ENCODE measurements at places on chromosomes 13 and 19.

- no peak for DNase-seq
Observed at GRCh38 chr19:16739546-16739945, 19.9 kb downstream of the NWD1 start.

DNA sequence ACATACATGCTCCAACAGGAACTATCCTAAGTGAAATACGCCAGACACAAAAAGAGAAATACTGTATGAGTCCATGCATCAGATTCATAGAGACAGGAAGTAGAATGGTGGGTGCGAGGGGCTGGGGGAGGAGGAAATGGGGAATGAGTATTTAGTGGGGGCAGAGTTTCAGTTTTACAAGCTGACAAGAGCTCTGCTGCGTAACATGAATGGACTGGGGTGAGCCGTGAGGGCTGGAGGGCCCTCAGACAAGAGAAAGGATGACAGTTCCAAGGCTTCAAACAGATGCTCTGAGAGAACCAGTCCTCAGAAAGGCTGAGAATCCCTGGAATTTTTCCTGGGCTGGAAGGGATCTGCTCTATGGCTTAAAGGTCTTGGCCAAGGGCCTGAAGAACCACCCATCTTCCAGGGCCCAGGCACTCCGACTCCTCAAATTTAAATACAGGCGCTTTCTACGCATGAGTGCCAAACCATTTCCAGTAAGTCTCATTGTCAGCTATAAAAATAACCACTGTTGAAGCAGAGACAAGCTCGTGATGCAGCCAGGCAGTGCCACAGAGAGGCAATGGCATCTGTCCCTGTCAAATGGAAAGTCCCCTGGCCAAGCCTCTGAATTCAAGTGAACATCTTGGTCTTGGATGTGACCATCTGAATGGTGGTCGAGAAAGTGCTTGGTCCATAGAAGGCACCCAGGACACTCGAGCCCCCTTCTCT lies 17.5 kb downstream of the KLF2 start:
- no peak for DNase-seq

DNA sequence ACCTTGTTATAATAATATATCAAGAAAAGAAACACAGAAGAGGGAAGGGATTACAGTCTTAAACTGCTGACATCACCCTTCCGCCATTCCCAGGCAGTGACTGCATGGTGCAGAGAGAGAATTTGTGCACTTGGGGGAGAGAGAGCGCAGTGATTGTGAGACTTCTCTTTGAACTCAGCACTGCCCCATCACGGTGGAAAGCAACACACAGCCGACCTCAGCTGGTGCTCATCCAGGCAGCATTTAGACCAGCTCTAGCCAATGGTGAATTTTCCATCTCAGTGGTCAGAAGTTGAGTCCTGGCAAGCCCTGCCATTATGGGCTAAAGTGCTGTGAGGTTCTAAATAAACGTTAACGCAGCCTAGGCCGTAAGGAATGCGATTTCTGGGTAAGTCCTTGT lies 1681.5 kb downstream of the EFNB2 start:
- no peak for DNase-seq

DNA sequence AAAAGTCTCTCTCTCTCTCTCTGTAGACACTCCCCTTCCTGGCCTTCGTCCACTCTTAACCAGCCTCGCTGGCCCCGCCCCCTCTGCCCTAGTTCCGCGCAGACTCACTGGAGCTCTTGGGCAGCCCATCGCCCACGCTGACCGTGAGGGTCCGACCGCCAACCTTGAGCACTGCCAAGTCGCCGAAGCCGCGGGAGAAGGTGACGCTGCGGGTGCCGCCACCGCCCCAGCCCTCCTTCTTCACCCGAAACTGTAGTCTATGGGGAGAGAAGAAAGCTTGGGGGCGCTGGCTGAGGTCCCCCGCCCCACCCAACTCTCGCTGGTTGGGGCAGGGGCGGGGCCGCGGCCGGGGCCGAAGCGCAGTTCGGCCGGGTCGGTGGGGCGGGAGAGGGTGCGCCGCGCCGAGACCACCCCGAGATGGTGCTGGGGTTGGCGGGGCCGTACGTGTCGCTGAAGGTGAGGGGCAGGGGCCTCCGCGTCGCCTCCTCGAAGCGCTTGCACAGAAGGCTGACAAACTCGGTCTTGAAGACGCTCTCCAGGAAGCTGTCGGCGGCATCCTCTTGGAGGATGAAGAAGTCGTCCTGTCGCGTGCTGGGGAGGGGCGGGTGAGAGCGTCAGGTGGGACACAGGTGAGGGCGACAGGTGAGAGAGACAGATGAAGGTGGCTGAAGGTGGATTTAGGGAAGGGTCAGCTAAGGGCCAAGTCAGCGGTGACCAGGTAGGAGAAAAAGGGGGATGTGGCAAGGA lies 12.6 kb upstream of the ZNF414 start:
- DNase-seq: peak; percentile 62

GRCh38 chr19:30255791-30256495 lies 116.2 kb upstream of the ZNF536 start:
- no peak for DNase-seq

GRCh38 chr19:9086761-9087160 lies at the start of gene OR1M1:
OR1M1 (plus strand) TSS chr19:9087061; CDS start chr19:9093245, 6,184 bp downstream.
- DNase-seq: no peak

- no peak for DNase-seq
Observed at GRCh38 chr19:40611096-40611495, 9.9 kb downstream of the LTBP4 start.

DNA sequence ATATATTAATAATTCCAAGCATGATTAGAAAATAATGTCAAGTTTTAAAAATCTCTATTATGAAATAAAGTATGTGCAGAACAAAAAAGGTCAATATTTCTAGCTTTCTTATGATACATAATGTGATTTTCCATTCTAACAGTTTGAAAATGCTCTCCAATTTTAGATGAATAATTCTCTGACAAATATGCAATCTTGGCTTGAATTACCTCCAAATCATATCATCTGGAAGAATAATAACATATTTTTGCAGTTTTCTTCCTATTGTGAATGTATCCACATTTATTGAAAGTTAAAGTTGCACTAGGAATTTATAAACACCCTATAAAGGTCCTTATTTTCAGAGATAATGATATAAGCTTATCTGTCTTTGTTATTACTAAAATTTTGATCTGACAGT lies 548.5 kb upstream of the SLC10A2 start:
- DNase-seq: no peak

- DNase-seq: no peak
Observed at GRCh38 chr19:19655641-19656343, 7.7 kb downstream of the ATP13A1 start.

DNA sequence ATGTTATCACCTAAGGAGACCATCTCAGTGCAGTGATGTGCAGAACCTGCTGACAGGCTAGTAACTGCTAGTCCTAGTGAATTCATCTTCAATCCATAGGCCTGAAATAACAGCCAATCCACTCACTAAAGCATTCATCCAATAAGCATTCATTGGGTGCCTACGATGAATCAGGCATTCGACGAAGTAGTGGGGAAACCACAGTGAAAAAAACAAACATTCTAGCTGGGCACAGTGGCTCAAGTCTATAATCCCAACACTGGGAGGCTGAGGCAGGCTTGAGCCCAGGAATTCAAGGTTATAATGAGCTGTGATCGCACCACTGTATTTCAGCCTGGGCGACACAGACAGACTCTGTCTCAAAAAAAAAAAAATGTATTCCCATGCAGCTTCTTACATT lies 135.6 kb downstream of the RNF17 start:
- no peak for DNase-seq

- DNase-seq: no peak
Observed at GRCh38 chr13:111531505-111531904, 211.1 kb downstream of the TEX29 start.

- DNase-seq: no peak
Observed at GRCh38 chr19:3302755-3303154, 63.6 kb upstream of the NFIC start.

DNA sequence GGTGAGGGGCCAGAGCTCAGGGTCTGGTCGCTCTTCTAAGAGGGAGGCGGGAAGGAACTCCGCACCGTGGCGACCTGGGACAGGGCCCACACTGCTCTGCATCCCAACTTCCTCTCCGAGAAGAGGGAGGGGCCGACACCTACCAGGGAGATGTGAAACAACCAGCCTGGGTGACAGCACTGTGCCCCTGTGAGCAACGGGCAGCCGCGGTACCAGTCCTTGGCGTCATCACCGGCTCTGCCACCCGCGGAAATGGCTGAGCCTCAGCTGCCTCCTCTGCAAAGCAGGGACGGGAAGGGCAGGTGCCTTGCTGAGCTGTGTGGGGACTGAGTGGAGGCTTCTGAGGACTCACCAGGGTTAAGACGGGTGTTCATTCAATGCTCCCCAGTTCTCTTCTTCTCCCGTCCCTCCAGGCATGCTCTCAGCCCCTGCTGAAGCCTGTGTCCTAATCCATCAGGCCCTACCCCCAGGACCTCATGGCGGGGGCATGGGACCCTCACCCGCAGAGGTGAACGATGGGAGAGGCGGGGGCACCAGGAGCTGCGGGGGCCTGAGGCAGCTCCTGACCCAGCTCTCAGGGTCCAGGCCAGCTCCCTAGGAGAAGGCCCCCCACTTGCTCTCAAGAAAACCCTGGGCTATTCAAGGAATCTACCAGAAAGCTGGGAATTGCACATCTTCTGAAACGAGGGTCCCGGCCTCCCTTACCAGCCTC lies 9.3 kb downstream of the ZNF787 start:
- no peak for DNase-seq

DNA sequence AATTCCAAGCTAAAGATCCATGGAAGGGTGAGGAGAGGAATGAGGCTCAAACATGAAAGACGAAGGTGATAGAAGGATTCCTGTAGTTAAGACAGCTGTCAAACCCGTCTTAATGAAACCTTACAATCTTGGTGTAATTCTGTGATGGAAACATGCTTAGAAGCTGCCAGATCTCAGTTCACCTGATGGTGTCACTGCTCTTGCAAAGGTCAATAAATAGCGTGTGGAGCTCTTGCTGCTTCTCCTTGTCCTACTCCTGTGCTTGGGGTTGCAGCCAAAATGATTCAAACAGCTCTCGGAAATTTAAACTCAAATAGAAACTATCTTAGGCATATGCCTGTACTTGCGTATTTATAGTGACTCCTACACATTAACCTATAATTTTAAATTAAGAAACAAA lies 1705.0 kb downstream of the OLFM4 start:
- DNase-seq: no peak

DNA sequence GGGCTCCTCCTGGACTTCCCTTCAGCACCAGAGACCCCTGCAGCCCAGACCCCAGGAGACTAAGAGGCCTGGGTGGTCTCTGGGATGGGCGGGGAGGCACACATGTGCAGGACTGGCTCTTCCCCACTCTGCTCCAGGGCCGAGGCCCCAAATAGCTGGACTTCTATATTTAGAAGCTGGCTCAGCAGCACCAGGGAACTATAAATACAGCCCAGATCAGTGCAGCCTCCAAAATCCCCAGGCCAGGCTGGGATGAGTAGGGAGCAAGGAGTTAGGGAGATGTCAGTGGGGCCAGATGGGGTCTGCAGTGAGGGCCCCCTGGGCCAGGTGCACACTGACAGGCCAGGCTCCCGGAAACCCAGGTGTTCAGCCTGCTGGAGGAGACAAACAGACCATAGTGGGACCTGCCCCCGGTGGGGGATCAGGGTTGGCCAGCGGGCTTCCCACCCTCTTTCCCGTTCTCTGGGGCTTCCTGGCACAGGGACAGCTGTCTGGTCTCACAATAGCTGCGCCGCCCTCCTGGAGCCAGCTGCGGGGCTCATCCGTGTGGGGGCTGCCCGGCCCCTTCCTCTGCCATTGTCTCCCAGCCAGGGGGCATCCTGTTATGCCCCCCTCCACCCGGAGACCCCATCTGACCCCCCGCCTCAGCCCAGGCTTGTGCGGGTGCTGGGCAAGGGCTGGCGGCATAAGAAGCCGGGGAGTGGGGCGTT lies 5.5 kb upstream of the ADGRE5 start:
- DNase-seq: no peak

- no peak for DNase-seq
Observed at GRCh38 chr13:113042456-113042855, 63.1 kb upstream of the F7 start.

DNA sequence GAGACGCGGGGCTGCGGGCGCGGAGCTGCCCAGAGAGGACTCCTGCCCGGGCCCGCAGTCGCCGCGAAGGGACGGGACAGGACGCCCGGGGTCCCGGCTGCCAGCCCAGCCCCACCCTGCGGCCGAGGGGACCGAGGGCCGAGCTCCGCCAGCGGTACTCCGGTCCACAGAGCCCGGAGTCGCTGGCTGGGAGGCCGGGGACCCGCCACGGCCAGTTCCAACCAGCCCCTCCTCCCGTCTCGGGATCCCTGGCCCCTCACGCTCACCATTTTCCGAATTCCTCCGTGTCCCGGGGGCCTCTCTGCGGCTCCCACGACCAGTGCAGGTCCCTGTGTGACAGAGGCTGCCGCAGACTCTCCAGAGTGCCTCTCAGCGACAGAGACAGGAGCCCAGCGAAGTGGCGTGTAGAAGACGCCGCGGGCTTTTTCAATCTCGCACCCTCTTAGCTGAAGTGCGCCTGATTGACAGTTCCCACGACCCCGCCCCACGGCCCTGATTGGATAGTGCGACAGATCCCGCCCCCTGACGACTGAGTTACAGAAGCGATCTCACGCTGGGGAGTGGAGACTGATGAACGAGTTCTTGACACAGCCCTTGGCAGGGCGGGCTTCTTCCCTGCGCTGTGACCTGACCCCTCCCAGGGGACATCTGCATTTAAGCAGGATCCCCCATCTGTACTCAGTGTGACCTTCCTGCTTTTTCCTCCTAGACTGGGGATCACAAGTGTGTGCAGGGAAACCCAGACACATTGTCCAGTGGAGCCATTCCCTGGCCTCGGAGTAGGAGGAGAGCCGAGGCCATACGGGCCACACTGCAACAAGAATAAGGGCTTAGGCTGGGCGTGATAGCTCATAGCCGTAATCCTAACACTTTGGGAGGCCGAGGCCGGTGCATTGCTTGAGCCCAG lies 44.0 kb downstream of the ZNF823 start:
- peak; percentile 95 for DNase-seq

GRCh38 chr19:5321851-5322681 lies 18.5 kb downstream of the PTPRS start:
- no peak for DNase-seq

- no peak for DNase-seq
Observed at GRCh38 chr13:60411983-60412382, 15.0 kb downstream of the TDRD3 start.

GRCh38 chr19:2495130-2495641 lies 19.3 kb downstream of the GADD45B start:
- DNase-seq: no peak

- no peak for DNase-seq
Observed at GRCh38 chr19:15812060-15812722, 3.3 kb downstream of the OR10H1 start.

- DNase-seq: no peak
Observed at GRCh38 chr19:23101241-23101640, 15.6 kb upstream of the ZNF730 start.

GRCh38 chr19:40632311-40633036 lies 31.3 kb downstream of the LTBP4 start:
- no peak for DNase-seq
